ENCODE measurements at places on chromosomes 1 and 21.

GRCh38 chr1:10622910-10623685 lies 148.3 kb downstream of the PEX14 start:
- DNase-seq: no peak

DNA sequence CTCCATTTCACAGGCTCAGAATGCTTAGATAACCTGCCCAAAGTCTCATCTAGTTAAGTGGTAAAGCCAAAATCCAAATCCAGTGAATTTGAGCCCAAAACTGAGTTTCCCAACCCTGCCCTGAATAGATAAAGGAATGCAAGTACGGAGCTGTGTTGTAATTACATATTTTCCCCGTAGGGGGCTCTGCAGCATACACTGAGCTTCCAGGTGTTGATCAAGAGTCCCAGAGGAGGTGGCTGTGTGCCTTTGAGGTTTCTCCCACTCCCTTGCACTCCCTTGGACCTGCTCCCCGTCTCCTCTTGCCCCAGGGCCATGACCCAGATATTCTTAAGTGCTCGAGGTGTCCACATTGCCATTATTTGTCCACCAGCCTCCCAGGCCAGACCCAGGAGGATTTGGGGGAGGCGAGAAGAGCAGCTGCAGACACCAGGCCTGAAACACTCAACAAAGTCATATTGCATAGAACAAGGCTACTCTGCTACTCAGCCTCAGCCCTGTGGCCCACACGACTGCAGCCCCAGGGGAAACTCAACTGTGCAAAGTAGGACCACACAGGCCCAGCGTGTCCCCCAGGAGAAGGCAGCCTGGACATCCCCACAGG lies 18.4 kb upstream of the LY9 start:
- DNase-seq: no peak

DNA sequence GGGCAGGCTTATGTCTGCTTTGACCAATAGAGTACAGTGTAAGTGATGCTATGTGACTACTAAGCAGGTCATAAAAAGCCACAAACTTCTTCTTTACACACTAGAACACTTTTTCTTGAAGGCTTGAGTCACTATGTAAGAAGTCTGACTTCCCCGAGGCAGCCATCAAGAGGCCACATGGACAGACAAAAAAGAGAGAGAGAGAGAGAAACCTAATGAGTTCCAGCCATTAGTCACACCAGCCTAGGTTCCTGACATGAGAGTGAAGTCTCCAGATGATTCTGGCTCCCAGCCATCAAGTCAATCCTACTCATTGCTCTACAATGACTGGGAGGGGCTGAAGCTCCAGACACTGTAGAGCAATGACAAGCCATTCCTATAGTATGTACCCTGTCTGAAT lies 101.4 kb downstream of the LHX9 start:
- no peak for DNase-seq

DNA sequence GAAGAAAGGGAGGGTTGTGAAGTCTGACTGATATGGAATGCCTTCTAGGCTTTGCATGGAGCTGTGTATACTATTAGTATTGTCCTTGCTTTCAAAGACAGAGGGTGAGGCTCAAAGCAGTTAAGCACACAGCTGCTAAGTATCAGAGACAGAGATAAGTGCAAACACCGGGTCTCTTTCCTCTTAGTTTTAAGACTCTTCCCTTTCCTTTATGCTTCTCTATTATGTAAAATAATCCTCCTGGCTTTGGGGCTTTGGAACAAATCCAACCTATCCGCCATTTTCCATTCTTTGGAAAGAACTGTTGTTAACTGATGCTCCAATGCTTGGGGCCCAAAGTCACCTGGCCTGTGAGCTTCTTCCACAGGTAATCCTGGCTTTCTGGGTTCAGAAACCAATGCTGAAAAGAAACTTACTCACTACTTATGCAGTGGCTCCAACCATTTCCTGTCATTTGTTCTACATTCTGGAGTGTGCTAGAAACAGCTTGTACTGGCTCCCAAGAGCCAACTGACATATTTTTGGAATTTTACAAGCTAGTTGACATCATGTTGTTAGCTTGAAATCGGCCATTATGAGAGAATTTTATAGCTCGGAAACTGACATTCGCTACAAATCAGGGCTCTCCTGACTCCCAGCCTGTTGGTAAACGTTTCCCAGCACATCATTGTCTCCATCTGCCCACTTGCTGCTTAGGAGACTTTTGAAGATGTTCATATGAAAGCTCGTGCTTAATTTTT lies 67.5 kb downstream of the DNTTIP2 start:
- peak; percentile 31 for DNase-seq

DNA sequence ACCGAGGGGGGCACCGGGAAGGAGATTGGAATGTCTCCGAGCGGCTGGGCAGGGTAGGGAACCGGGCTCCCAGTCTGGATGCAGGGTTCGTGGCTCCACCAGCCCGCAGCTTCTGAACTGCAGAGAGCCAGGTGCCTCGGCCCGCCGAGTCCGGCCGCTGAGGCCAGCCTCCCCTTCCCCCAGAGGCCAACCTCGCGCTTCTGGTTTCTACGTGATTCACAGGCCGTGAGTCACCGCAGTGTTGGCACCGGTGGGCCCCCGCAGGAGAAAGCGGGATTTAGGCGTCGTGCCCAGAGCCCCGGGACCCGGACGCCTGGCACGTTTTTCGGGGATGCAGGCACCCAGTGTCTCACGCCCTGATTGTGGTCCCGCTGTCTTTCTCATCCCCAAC lies 458 bp downstream of the CRABP2 start:
- no peak for DNase-seq

GRCh38 chr1:110337704-110338308 lies 1.4 kb upstream of the RBM15 start:
- peak; percentile 22 for DNase-seq

GRCh38 chr1:238950784-238951183 lies 435.6 kb upstream of the CHRM3 start:
- DNase-seq: no peak

- no peak for DNase-seq
Observed at GRCh38 chr1:200342511-200343311, 67.1 kb downstream of the ZNF281 start.

DNA sequence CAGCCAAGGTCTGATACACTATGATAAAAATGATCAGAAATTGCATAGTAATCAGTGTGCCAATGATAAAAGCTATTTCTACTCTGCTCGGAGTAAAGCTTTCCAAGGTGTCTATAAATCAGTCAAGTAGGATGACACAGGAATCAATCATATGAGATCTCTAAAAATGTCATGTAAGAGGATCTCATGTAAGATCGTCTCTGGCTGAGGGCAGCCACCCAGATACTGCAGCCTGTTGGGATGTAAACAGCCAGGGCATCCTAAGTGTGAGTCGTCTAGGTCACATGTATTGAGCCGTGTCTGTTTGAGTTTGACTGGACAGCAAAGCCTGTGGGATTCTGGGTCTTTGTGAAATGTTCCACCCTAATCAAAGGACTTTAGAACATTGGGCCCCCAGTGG lies 2.8 kb upstream of the TEX35 start:
- no peak for DNase-seq

DNA sequence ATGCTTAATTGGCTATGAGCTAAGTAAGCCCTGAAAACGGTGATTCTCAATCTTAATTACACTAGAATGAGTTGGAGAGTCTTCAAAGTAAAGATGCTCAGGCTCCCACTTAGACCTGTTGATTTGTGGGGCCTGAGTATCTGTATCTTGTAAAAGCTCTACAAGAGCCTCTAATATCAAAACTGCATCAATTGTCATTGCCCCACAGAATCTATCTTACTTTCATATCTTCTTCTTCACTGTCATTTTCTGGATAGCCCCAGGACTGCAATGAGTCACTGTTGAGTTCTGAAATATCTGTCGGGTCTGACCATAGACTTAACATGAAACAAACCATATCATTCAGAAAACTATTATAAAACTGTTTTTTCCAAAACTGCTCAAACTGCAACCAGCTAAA lies 102.8 kb upstream of the SERTAD4 start:
- no peak for DNase-seq

- DNase-seq: peak; percentile 56
Observed at GRCh38 chr1:143720087-143721023, 251.4 kb downstream of the FAM72C start.

DNA sequence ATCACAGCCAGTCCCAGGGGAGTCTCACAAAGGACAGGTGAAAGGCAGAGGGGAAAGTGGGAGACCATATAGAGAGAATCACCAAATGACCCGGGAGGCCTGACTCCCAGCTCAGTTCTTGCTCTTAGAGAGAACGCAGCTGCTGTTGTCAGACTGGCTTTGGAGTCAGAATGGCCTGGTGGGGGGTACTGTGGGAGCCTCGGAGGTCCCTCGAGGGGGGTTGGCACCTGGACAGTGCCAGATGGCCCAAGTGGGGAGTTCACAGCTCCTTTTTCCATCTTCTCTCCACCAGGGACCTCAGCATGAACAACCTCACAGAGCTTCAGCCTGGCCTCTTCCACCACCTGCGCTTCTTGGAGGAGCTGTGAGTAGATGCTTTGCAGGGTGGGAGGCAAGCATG lies 31.5 kb downstream of the LGR6 start:
- DNase-seq: no peak

DNA sequence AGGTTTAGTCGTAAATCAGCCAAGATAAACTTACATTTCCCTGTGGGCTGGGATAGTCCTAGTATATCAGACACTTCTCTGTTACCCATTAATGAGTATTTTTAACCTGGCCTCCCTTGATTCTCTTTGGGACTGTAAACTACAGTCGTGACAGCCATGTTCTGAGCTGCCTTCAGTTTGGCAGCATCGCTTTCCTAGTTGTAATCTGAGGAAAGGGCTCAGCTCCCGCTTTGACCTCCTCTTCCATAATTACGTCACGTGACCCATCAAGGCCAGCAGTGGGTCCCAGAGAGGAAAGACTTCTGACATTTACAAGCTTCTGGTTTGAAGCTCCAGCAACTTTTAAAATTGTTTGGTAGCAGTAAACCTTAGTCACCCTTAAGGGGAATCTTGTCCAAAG lies 34.6 kb upstream of the MTR start:
- no peak for DNase-seq

DNA sequence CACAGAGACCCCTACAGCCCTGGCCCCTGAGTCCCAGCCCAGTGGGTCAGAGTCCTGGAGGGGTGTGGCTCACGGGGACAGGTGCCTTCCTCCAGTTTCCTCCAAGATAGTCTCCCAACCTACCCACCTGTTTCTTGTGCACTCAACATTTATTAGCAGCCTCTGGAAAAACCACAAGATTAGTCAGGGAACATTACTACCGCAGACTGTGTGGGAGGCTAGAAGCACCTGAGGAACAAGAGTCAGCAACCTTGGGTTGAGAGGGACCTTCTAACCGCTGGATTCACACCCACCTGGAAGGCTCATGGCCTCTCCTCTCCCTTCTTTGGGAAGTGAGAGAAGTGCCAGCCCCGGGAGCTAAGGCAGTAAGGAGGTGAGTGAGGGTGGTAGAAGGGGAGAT lies 22.5 kb upstream of the IKBKE start:
- DNase-seq: no peak

Data from Ammon's horn (tissue), 1 donor.